ENCODE measurements at places on chromosomes 1 and 21.

DNA sequence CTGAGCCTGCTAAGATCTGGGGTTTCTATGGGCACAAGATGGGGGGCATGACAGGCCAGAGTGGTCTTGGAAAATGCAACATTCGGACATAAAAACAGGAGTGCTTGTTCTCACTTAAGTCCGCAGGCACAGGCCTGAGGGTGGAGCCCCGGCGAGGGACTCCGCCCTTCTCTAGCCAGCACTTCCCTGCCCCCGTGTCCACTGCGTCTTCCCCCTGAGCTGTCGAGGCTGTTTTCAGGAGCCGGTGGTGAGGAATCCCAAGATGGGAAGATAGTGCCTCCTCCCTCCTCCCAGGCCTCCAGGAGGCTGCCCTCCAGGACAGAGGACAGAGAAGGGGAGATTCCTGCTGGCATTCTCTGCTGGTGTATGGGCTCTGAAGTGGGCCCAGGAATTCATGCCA, 105.2 kb downstream of the TLR5 start:
- no peak for DNase-seq

DNA sequence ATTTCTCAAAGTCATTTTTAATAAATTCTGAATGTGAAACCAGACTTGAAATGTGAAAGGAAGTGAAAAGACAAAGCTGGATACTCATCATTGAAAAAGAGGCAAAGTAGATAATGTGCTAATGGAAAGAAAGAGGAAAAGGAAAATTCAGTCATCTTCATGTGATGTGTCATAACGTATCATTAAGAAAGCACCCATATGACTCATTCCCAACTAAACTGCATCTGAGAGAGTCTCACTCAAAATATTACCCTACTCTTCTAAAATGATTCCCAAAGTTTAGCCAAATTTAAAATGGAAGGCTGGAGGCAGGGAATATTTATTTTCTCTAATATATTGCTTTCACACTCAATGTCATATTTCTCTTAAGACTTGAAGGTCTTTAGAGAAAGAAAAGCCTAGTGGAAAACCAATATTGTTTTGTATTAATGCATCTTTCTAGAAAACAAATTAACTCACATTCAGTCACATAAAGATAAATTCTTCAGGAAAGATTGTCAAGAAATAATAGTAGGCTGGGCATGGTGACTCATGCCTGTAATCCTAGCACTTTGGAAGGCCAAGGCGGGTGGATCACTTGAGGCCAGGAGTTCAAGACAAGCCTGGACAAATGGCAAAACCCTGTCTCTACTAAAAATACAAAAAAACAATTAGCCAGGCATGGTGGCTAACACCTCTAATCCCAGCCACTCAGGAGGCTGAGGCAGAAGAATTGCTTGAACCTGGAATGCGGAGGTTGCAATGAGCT, 129.9 kb downstream of the SLC30A10 start:
- DNase-seq = no peak

GRCh38 chr1:23555270-23555985, 3.9 kb downstream of the ID3 start:
- DNase-seq = no peak

DNA sequence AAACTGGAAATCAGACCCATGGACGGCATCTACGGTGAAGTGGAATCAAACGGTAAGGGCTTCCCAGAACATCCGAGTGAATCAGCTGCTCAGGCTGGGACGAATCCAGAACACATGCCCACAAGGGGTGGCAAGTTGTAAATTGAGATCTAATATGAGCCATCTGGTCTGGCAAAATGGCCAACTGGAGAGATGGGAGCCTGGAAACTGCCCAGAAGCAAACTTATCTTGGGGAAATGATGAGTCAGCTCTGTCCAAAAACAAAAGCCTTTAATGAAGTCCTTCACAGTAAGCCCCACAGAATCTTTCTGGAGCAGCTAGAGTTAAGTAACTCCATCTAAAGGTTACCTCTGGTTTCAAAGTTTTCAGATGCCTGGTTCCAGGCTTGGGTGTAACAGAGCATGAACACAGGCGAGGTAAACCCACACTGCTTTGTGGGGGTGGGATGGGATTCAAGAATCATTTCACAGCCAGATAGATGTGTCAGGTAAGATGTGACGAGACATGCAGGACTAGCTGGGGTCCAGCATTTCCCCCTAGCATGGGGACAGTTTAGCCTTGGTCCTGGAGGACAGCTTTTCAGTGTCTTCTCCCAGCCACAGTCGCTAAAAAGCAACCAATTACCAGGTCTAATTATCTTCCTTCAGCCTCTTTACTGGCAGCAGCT, 10.5 kb upstream of the SRP9 start:
- no peak for DNase-seq

DNA sequence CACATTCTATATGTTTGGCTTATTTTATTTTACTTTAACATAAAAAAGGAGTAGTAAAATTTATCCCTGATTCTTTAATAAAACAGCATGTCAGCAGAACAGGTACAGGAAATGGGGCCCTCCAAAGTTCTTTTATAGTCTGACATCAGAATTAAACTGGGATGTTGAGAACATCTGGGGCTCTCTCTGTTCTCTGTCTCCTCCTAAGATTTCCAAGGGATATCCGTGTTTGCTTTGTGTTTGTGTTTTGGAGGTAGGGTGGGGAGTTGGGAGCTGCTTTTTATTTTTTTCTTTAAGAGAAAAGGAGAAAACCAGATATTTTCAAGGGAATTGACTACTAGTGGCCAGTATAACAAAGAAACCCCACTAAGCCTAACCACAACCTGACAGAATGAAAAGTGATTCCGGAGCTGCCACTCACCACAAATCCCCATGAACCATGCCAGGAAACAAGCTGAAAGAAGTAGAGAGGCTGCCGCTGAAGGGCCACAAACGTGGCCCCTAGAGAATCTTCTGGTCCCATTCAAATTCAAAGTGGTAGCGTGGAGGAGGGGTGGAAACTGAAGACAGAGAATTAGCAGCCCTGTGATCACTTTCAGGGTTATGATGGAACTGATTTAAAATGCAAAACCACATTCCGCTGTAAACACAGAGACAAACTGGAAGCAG, 369.6 kb upstream of the ADGRL2 start:
- DNase-seq = no peak

- DNase-seq = no peak
Measured at GRCh38 chr1:237754627-237755026, 136.1 kb downstream of the ZP4 start.

DNA sequence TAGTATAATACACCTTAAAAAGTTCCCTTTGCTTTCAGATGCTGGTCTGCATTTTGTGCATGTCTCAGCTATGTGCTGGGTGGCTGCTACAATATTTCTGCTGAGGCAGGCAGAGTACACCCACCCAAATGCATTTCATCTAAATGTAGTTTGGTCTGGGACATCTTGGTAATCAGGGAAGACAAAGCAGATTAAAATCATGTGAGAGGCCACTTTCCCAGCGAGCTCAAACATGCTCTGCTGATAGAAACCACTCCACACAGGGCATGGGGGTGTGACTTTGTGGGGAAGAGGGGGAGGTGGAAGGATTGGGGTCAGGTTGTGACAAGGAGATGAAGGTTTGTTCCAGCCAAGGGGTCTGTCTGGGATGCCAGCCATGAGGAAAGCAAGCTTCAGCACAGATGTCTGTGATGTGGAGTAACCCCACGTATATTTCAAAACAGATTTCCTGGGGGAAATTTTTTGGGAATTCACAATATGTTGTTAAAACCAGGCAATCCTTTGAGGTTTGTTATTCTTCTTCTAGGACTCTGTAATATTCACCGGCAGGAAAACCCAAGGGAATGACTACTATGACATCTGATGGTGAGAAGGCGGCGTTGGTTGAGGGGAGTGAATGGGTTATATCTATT, 255.1 kb upstream of the FGGY start:
- DNase-seq = no peak

GRCh38 chr1:30642391-30643120, 80.8 kb downstream of the MATN1 start:
- DNase-seq = no peak

- no peak for DNase-seq
Measured at GRCh38 chr1:112614460-112615065, 4.4 kb downstream of the ST7L start.

GRCh38 chr1:86429835-86430234, 5.9 kb downstream of the CLCA2 start:
- no peak for DNase-seq

- no peak for DNase-seq
Measured at GRCh38 chr21:24785033-24785432, 822.2 kb downstream of the MRPL39 start.

GRCh38 chr1:22131875-22132486, 10.9 kb downstream of the WNT4 start:
- peak; percentile 42 for DNase-seq

- no peak for DNase-seq
Measured at GRCh38 chr21:25412100-25412499, 195.2 kb downstream of the MRPL39 start.

DNA sequence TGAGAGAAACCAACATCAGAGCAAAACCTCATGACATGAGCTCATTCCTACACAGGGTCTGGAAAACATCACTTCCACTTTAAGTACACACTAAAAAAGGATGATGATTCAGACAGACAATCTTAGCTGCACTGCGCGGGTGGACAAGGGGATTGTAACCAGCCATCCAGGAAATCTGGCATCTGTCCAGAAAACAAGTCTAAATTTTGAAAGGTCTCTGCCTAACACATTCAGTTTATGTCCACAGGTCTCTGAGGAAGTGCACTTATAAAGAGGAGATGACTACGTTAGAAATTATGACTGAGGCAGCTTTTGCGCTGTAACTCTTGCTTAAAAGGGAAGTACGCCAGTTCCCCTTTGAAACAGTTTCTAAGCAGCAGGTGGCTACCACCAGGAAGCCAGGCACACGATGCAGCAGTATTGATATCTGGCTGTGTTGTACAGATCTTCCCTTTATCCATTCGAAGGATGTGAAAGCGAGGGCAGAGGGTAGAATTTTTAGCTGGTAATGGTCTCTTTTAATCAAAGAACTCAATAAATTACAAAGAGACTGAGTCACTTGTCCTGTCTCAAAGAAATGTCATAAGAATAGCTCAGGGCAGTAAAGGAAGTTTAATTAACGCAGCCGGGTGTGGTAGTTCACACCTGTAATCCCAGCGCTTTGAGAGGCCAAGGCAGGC, 128.0 kb downstream of the SETD4 start:
- no peak for DNase-seq

DNA sequence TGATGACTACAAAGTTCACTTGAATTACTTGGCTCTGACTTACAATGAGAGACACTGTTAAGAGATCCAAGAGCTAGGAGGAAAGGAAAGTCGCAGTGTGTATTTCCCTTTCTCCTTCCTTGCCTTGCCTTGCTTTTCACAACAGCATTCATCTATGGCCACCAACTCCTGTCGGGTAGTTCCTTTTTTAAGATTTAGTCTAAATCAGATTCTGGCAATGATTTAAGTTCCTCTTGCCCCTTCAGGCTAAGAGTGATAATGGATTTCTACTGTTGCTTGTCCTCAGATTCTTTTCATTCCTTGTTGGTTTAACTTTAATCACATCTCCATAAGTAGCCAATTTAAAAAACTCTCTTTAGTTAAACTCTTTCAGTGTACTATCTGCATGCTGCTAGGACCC, 91.9 kb downstream of the GTF2B start:
- no peak for DNase-seq

DNA sequence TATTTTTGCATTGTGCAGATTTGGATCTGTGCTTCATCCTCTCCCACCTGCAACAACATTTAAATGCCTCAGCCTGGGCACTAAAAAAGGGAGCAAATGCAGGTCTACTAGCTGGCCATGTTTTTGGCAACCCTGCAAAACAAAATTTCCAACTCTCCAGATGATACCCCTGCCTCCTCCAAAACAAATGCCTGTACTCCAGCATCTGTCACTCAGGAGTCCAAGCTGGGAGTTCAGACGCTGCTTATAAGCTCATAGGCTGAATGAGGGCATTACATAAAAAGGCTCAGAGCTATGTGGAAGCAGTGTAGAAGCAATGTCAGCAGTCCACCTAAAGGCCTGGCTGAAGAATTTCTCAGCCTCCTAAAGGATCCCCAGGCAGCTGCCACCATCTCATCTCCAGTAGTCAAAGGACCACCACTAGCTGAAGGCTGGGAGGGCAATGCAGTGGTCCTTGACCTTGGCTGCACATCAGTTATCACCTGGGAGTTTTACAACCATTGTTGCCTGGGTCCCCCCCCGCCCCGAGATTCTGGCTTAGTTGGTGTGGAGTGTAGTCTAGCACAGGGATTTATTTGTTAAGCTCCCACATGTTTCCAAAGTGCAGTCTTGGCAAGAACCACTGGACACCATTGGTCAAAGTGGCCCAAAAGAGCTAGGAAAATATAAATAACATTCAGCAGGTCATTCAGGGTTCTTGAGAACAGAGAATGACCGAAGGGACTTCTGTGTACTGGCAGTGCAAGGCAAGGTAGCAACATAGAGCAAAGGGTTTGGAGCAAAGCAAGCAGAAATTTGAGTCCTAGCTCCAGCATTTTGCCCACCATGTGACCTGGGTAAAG, 57.2 kb downstream of the ITPKB start:
- no peak for DNase-seq

DNA sequence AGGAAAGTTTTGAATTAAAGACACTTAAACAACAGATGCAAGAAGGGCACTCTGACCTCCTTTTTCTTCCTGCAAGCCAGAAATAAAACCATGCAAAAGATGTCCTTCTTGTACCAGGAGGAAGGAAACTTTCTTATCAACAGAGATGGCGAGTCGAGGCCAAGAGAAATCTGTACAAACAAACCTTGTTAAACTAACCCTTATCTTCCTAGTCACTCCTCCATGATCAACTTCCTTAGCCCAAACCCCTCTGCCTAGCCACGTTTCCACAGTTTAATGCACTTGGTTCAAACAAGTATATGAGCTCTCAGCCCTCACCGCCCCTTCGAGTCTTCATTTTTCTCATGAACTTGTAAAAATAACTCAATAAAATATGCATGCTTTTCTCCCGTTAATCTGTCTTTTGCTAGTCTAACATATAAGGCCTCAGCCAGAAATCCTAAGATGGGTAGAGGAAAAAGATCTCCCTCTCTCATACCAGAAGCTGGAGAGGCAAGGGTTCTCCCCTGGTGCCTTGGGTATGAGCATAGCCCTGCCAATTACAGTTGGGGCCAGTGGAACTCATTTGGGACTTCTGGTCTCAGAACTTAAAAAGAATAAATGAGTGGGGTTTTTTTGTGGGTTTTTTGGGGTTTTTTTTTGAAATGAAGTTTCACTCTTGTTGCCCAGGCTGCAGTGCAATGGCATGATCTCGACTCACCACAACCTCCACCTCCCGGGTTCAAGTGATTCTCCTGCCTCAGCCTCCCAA, 141.7 kb upstream of the SOD1 start:
- DNase-seq = no peak

DNA sequence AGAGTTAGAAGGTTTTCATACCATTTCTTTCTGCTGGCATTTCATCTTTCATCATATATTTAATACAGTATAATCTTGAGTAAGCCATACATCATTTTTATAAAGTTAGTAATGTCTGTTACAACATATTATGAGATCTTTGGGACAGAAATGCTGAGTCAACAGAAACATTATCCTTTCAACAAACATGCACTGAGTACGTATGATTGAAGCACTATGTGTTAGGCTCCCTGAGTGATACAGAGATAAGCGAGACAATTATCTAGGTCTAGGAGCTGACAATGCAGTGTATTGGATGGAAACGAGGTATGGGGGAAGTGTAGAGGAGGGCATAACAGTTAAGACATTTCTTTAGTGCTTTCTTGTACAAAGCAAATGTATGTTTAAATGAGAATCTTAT, 19.7 kb upstream of the GPR52 start:
- no peak for DNase-seq

- no peak for DNase-seq
Measured at GRCh38 chr1:13871886-13872285, 171.9 kb downstream of the PRDM2 start.

- no peak for DNase-seq
Measured at GRCh38 chr1:206924592-206925105, 2.9 kb upstream of the FCMR start.

GRCh38 chr21:44890961-44891541, 17.6 kb upstream of the PTTG1IP start:
- DNase-seq = no peak
